Omental fat pad (tissue), 4 donors: ENCODE measurements at places on chromosomes 7 and 10.

- DNase-seq, result no peak
Measured at GRCh38 chr7:54711900-54712595, 47.0 kb downstream of the SEC61G start.

- no peak for DNase-seq
Measured at GRCh38 chr7:75843613-75844116, 30.1 kb upstream of the CCL24 start.

DNA sequence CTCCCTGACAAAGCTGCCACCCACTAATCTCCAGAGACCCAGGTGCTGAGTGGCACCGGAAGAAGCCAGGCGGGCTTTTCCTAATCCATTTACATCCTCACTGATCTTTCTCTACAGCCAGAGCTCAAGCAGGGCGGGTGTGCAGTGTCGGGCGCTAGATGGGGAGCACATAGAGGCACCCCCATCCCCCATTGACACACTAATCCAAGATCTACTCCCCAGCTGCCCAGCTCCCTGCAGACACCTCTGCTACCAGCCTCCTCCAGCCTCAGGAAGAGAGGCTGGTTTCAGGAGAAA is 22.2 kb downstream of the FRMPD2 start:
- DNase-seq, result no peak

- DNase-seq, result no peak
Measured at GRCh38 chr7:146902728-146903127, 786.1 kb downstream of the CNTNAP2 start.

- DNase-seq, result no peak
Measured at GRCh38 chr7:92994901-92995300, 122.9 kb downstream of the SAMD9 start.

DNA sequence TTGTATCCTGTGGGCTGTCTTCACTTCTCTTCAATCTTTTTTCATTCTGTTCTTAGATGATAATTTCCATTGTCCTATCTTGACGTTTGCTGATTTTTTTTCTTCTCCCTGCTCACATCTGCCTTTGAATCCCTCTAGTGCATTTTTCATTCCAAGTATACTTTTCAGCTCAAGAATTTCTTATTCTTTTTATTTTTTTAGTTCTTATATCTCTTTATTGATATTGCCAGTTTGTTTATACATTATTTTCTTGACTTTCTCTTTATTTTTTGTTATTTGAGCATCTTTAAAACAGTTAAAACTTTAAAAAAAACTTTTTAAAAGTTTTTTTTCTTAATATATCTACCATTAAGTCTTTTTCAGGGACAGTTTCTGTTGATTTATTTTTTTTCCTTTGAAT is 100.9 kb downstream of the EXOC4 start:
- DNase-seq, result no peak

GRCh38 chr7:31310321-31310935 is 30.1 kb downstream of the NEUROD6 start:
- no peak for DNase-seq

DNA sequence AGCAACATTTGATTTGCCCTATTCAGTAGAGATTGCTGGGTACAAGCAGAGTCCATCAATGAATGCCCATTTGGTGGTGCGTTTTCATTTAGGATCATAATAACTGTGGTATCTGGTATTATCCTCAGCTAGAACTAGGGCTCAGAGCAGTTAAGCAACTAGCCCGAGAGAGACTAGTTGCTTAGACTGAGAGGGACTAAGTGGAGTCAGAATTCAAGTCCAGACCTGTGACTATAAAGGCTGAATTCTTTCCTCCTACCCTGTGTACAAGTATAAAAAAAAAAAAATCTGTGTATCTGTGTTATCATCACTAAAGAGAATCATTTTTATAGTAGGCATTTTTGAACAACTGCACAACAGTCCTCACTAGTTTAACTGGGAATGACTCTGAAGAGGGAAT is 45.3 kb upstream of the DKK1 start:
- no peak for DNase-seq

- no peak for DNase-seq
Measured at GRCh38 chr7:27197137-27198042, 2.5 kb downstream of the HOXA13 start.

DNA sequence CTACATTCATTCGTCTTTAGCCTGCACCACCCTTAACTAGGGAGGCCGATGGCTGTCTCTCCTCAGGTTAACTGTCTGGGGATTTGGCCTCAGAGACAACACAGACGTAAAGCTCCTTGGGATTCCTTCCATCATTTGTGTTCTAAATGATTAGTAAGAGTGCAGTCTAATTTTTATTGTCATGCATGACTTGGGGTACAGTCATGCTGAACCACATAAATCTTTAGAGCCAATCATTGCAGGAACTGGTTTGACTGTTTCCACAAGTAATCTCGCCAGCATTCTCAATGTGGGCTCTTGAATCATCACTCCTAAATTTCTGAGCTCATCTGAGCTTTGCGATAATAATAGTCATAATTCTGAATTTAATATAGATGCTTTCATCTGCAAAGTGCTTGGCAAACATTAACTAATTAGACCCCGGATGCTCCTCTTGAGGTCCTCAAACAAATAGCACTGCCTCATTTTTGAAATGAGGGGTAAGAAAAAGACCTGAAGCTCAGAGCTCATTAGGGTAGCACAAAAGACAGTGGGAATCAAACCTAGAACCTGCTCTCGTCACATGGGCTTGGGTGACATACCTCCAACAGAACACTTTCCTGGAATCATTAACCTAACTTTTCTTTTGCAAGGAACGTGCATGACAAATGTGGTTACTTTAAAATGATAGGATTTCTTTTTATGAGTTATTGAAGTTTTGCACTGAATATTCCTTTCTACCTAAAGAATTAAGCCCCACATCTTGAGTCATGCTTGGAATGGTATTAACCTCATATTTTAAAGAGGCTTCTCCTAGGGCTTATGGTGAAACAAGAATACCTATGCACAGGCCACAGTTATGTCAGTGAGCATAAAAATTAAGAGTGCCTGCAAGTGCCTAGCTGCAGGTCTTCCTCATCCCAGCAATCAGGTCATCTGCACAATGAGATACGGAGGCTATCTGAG is 118.9 kb upstream of the NRP1 start:
- DNase-seq, result no peak

- DNase-seq, result no peak
Measured at GRCh38 chr7:45918556-45918955, 2.5 kb downstream of the IGFBP3 start.

GRCh38 chr10:103244666-103245271 is 918 bp upstream of the RPEL1 start:
- DNase-seq, result peak; percentile 66

- no peak for DNase-seq
Measured at GRCh38 chr7:105759670-105760550, 116.5 kb downstream of the ATXN7L1 start.

- DNase-seq, result no peak
Measured at GRCh38 chr7:129252128-129252527, 27.3 kb downstream of the AHCYL2 start.
